GM23248 (cell line): ENCODE measurements at places on chromosomes 16 and 17. TPM values are rescaled to one million over a fixed set of nuclear protein-coding genes. Genes with fewer than 3 reads are reported as not detected.

The LRRC46 gene
- not detected in 2 replicates for total RNA-seq

The ABI3 gene
- total RNA-seq, result not detected in 2 replicates

The FCSK gene
- 6.1 and 6.8 TPM in 2 replicates for total RNA-seq

The SCARF1 gene
- 0.25 TPM in 1 of 2 replicates, not detected in the other for total RNA-seq

The PMP22 gene
- total RNA-seq, result 45.0 and 67.2 TPM in 2 replicates

The TPSD1 gene
- total RNA-seq, result not detected in 2 replicates

The DPEP2 gene
- total RNA-seq, result not detected in 2 replicates

The ZG16B gene
- total RNA-seq, result not detected in 2 replicates

The DNASE1 gene
- total RNA-seq, result 4.3 and 6.7 TPM in 2 replicates

The ALDH3A1 gene
- 1.2 and 22.1 TPM in 2 replicates for total RNA-seq

The CRYM gene
- not detected in 2 replicates for total RNA-seq

The CHAD gene
- not detected in 2 replicates for total RNA-seq

The CD68 gene
- total RNA-seq, result 51.1 and 55.0 TPM in 2 replicates

The ENKD1 gene
- 11.2 and 15.0 TPM in 2 replicates for total RNA-seq

The TBC1D3I gene
- total RNA-seq, result not detected in 2 replicates
